Aorta (tissue), 5 donors: ENCODE measurements at places on chromosomes 6 and 20.

- no peak for DNase-seq
Observed at GRCh38 chr6:13432526-13433184, 54.7 kb downstream of the GFOD1 start.

GRCh38 chr6:133809406-133809805 lies 79.5 kb upstream of the TCF21 start:
- no peak for DNase-seq

GRCh38 chr20:64188682-64189529 lies 24.7 kb downstream of the MYT1 start:
- no peak for DNase-seq

DNA sequence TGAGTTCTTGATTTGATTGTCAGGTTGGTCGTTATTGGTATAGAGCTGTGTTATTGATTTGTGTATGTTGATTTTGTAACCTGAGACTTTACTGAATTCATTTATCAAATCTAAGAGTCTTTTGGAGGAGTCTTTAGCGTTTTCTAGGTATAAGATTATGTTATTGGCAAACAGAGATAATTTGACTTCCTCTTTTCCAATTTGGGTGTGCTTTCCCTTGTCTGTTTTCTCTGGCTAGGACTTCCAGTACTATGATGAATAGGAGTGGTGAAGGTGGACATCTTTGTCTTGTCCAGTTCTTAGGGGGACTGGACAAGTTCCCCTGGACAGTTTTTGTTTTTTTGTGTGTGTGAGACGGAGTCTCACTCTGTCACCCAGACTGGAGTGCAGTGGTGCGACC lies 17.4 kb downstream of the HLA-DOA start:
- DNase-seq = no peak

DNA sequence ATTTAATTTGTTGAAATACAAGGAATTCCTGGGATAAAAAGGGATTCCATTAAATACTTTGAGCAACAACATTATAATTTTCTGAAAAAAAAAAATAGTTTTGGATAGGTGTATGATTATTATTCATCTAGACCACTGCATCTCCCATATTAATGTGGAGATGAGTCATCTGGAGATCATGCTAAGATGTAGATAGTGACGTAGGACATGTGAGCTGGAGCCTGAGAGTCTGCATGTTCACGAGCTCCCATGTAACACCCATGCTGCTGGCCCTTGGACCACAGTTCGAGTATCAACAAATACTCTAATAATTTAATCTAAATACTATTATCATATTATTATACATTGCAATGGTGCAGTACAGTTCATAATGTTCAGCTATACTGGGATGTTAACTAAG lies 91.6 kb downstream of the EPM2A start:
- DNase-seq = no peak

GRCh38 chr6:11747021-11747420 lies 31.6 kb downstream of the ADTRP start:
- DNase-seq = no peak

DNA sequence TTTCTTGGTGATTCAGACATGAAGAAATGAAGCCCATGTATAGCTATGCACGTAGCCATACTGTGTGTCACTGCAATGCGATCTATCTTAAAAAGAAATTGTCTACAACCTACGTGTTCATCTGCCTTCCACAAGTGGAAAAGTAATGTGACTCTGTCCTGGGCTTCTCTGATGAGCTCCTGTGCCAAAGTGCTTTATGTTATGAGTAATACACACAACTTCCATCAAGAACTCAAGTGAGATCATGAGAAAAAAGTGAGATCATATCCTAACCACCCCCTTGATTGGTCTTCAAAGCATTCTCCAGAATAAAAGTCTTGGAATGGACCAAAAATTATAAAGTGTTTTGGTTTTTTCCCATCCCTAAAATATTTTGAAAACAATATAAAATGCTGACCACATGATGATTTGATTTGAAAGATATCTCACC lies 114.3 kb downstream of the DST start:
- DNase-seq = no peak

GRCh38 chr20:47231382-47232039 lies 125.0 kb downstream of the ZMYND8 start:
- no peak for DNase-seq

- DNase-seq = no peak
Observed at GRCh38 chr6:16523606-16524379, 237.5 kb downstream of the ATXN1 start.

- DNase-seq = no peak
Observed at GRCh38 chr6:93498713-93499112, 79.4 kb upstream of the EPHA7 start.

DNA sequence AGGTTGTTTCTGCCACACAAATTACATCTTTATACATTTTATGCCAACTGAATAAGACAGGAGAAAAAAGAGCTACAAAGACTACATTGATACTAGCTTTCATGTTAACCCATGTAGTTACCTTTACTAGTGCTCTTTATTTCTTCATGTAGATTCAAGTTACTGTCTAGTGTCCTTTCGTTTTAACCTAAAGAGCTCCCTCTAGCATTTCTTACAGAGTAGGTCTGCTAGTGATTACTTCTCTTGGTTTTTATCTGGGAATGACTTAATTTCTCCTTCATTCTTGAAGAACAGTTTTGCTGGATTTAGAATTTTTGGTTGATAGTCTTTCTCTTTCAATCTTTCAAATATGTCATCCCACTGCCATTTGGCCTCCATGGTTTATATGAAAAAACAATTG lies 21.2 kb upstream of the NOP56 start:
- no peak for DNase-seq

GRCh38 chr6:938271-938905 lies 245.4 kb upstream of the EXOC2 start:
- no peak for DNase-seq

DNA sequence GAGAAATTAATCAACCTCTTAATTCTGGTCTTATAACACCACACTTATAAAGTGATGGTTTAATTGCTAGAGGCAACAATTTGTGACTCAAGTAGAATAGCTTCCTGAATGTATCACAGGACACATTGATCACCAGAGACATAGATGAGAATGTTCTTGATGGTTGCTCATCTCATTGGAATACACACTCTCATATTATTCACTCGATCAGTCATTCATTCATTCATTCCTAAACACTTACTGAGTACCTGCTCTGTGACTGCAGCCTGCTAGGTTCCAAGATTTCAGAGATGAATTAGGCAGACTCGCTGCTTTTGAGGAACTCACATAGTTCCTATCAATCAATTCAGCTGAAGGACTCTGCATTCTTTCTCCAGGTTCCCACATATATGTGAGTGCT lies 365.1 kb upstream of the SOX4 start:
- no peak for DNase-seq

GRCh38 chr20:37935435-37935834 lies 32.5 kb downstream of the VSTM2L start:
- no peak for DNase-seq

- DNase-seq = no peak
Observed at GRCh38 chr6:17099401-17100059, 2.3 kb upstream of the STMND1 start.
